ENCODE measurements at places on chromosomes 7 and 10. TPM values are rescaled to one million over a fixed set of nuclear protein-coding genes. Genes with fewer than 3 reads are reported as not detected.

ADCY1 gene
- 2.5 TPM for total RNA-seq

LMOD2 gene
- total RNA-seq, result not detected

NEBL gene
- total RNA-seq, result 55.2 TPM

TMEM236 gene
- not detected for total RNA-seq

SSC4D gene
- total RNA-seq, result not detected

PLPP4 gene
- 2.5 TPM for total RNA-seq

POM121C gene
- 21.6 TPM for total RNA-seq

PON1 gene
- not detected for total RNA-seq

HABP2 gene
- total RNA-seq, result not detected

SLC16A9 gene
- 3.7 TPM for total RNA-seq

EPDR1 gene
- total RNA-seq, result 37.6 TPM

EPHB6 gene
- 68.3 TPM for total RNA-seq

ELN gene
- total RNA-seq, result 38.3 TPM

PPP2R2D gene
- 49.4 TPM for total RNA-seq

FAM170B gene
- not detected for total RNA-seq

ANKRD30A gene
- not detected for total RNA-seq

MCM10 gene
- total RNA-seq, result 0.98 TPM

KCP gene
- total RNA-seq, result 1.2 TPM

GATA3 gene
- total RNA-seq, result 8.6 TPM

GPR26 gene
- total RNA-seq, result not detected

SLC13A1 gene
- not detected for total RNA-seq

TMEM213 gene
- total RNA-seq, result not detected

STAG3 gene
- total RNA-seq, result not detected

SPDYE9 gene
- total RNA-seq, result not detected

COL13A1 gene
- not detected for total RNA-seq

NPM3 gene
- 39.5 TPM for total RNA-seq

CUZD1 gene
- total RNA-seq, result not detected

SPAM1 gene
- total RNA-seq, result not detected

CALHM3 gene
- total RNA-seq, result not detected

ZNF117 gene
- 18.2 TPM for total RNA-seq

SPDYE2B gene
- not detected for total RNA-seq

CLDN4 gene
- 29.5 TPM for total RNA-seq

TAS2R41 gene
- not detected for total RNA-seq

NUB1 gene
- total RNA-seq, result 46.2 TPM

APBB1IP gene
- 7.4 TPM for total RNA-seq

MYH16 gene
- total RNA-seq, result not detected

SPDYE5 gene
- not detected for total RNA-seq

SPACDR gene
- total RNA-seq, result not detected

SLC18A3 gene
- total RNA-seq, result 0.49 TPM

NFE2L3 gene
- total RNA-seq, result 5.2 TPM

SEPTIN14 gene
- total RNA-seq, result not detected

METTL27 gene
- not detected for total RNA-seq

NACAD gene
- 9.6 TPM for total RNA-seq

ELFN1 gene
- 2.2 TPM for total RNA-seq

Data from vagina (tissue), 2 donors.